T-cell (primary cell): ENCODE measurements at places on chromosomes 1 and 21. TPM values are rescaled to one million over a fixed set of nuclear protein-coding genes. Genes with fewer than 3 reads are reported as not detected.

The TRIM67 gene
- not detected for total RNA-seq

- DNase-seq, result no peak
These were observed 26.2 kb downstream of the RHBDL2 start for GRCh38 chr1:38915352-38915948.

GRCh38 chr1:41620365-41621169 lies 136.1 kb upstream of the EDN2 start:
- DNase-seq, result no peak

DNA sequence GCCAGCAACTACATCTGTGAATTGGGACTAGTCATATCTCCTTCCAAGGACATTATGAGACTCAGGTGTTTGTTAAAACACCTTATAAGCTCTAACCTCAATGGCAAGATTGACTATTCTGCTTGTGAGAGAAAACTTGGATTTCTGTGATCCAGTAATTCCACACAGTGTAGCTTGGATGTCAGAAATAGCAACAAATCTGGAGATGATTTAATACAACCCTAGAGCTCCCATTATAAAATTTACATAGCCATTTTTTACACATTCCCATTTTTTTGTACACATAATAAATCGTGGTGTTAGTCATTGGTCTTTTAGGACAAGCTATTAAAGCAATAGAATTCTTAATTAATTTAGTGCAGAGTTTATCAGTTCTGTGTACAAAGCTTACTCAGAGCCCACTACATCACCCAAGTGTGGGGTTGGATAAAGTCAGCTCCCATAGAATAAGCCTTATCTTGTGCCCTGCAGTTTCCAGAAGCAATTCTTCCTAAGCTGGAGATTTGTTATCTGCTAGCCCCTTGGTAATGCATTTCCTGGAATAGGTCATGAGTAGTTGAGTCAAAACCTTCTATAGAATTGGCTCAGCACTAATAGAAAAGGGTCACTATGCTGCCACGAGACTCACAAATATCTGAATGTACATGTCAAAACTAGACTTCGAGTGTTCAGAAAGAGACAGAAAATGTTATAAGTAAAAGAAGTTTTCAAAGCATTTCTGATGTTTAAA lies 434.0 kb upstream of the RUNX1 start:
- DNase-seq, result no peak
